ENCODE measurements at places on chromosomes 4 and X. TPM values are rescaled to one million over a fixed set of nuclear protein-coding genes. Genes with fewer than 3 reads are reported as not detected.

DSPP gene
- polyA plus RNA-seq, result 0.04 TPM

- DNase-seq, result no peak
Observed at GRCh38 chrX:10545882-10546281, 74.5 kb downstream of the MID1 start.

- DNase-seq, result no peak
Observed at GRCh38 chrX:69278031-69278687, 112.9 kb upstream of the PJA1 start.

DNA sequence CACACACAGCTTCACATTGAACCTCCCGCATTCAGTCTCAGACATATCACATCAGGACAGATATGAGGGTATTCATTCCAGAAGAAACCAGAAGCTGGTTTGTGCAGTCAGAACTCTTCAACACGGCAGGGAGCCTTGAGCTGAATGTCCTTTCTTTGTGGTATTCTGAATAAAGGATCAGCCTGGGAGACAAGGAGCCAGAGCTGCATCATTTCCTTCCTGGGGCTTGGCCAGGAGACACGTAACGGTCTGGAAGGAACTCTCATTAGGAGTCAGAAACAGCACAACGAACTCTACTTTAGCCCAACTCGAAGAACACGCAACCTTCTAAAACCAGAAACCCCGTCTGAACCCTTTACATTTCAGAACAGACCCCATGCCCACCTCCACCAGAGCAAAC lies 46.4 kb downstream of the KDR start:
- peak; percentile 39 for DNase-seq

- DNase-seq, result no peak
Observed at GRCh38 chrX:120453985-120454384, 15.1 kb downstream of the LAMP2 start.

DNA sequence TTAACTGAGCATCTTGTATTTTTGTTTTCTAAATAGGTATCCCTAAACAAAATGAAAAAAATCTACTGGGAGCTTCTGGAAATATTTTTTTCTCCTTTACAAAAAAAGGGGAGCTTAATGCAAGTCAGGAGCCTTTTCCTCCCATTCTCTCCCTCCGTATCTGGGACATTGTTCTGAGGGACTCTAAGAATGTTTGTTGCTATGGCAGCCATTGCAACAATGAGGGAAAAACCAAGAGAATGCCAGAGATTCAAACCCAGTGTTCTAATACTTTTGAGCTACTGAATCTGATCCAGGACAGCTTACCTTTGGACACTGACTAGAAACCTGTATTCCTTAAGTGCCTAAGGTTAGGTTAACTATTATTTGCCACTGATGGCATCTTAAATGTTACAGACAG lies 485.7 kb upstream of the HS3ST1 start:
- no peak for DNase-seq

DNA sequence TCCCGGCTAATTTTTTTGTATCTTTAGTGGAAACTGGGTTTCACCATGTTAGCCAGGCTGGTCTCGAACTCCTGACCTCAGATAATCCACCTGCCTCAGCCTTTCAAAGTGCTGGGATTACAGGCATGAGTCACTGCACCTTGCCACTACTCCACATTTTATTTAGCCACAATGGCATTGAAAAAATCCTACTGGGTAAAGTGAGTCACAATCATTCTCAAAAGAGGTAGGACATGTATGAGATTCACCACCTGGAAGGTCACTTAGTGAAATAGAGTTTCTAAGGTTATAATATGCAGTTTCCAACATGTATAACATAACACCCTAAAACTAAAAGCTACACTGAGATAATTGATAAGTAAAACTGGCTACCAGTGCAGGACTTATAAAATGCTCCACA lies 159.2 kb downstream of the BTC start:
- no peak for DNase-seq

GRCh38 chr4:48268956-48269860 lies at the start of gene TEC:
TSS of gene TEC (minus strand) at chr4:48269838. CDS start at chr4:48228614, 41,224 bp downstream.
- DNase-seq, result no peak
